ENCODE measurements at places on chromosomes 11 and 22.

DNA sequence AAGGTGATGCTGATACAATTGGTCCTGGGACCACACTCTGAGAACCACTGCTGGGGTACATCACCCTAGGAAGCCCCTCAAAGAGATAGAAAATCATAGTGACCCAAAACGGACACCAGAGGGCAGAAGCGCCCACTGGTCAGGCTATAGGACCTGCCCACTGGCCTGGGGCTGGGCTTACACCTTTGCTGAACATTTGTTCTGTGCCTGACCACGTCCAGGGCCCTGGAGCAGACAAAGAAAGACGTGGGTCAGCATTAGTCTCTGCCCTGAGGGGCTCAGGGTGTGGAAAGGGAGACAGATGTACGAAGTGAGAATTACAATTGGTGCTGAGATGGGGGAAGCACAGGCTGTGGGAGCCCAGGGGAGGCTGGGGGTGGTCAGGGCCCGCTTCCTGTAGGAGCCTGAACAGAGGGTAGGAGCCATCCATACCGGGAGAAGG is 14.4 kb upstream of the SERPINH1 start:
- DNase-seq, result peak; percentile 55

GRCh38 chr11:63870351-63871140 is 31.6 kb downstream of the MARK2 start:
- DNase-seq, result no peak

DNA sequence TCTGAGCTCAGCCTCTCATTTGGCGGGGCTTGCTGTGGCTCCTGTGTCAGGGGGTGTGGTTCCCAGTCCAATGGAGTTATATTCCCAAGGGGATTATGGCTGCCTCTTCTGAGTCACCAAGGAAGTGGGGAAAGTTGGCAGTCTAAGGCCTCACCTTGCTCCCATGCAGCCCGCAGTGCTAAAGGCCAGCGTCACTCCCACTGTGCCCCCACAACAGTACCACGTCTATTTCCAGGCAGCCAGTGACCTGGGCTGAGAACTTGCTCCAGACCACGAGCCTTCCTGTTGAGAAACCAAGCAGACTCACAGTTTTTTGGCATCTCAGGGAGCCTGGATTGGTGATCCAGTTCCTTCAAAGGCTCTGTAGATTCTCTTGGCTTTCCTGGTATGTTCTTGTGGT is 45.6 kb downstream of the OR2AT4 start:
- DNase-seq, result no peak

- DNase-seq, result peak; percentile 59
Observed at GRCh38 chr11:105719073-105719822, 109.4 kb downstream of the GRIA4 start.

GRCh38 chr11:26418386-26418912 is 86.5 kb downstream of the ANO3 start:
- no peak for DNase-seq

GRCh38 chr22:26320447-26320846 is 108.6 kb upstream of the ASPHD2 start:
- no peak for DNase-seq

GRCh38 chr11:95306801-95307200 is 75.8 kb upstream of the SESN3 start:
- no peak for DNase-seq

DNA sequence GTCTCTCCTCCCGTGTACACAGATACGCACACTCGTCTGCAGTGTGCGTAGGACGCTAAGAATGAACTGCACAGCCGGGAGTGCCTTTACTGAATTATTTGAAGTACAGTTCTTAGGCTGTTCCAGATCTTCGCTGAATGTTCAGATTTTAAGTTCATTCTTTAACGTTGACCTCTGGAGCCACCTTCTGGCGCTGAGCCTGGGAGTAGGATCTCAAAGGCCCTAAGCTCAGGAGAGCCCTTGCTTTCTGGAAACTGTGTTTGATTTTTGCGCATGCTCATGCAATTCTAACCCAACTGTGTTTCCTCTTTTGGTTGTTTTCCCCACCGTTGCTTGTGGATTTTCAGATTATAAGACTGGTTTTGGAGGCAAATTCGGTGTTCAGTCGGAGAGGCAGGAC is 22.8 kb downstream of the CTTN start:
- DNase-seq, result peak; percentile 7

GRCh38 chr11:116042146-116042545 is 537.9 kb upstream of the CADM1 start:
- no peak for DNase-seq

- no peak for DNase-seq
Observed at GRCh38 chr22:49848690-49849160, 4.9 kb upstream of the ZBED4 start.

GRCh38 chr22:20822240-20822639 is 36.4 kb downstream of the PI4KA start:
- DNase-seq, result no peak

DNA sequence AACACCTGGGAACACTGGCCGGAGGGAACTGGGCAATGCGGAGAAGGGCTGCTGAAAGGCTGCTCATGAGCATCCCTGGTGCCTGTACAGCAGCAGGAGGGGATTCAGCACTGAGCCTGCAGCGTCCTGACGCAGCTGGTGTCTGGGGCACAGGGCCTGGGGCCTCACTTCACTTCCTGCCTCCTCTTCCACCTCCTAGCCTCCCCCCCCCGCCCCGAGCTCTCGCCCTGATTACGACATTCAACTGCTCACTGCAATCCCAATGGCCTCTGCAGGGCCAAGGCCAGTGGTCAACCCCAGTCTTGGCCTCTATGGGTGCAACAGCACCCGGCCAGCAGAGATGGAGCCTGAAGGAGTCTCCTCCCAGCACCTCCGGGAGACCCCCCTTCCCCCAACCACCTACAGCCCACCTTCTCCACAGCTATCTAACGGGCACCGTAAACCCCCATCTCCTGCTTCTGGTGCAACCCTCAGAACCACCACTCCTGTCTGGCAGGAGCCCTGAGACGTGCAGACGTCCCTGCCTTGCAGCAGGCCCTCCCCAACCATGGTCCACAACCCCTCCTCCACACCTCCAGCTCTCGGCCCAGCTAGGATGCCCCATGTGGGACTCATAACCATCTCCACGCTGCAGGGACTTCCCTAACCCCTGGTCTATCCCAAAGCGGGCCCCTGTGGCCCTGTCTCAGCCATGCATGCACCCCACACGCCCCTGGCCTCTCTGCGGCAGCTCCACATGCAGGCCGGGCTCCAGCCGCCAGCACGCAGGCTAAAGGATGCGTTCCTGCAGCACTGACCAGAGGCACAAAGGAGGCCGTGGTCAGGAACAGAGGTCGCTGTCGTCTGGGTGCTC is 38.2 kb downstream of the BRD1 start:
- DNase-seq, result no peak

Measured in brain (organoid and tissue), 16 donors.